Astrocyte of the spinal cord (primary cell): ENCODE measurements at places on chromosomes 11 and 22.
A peak's percentile ranks its signal among the peaks of the same experiment; 100 is the strongest.

GRCh38 chr11:83557653-83558052 lies 271.5 kb upstream of the CCDC90B start:
- DNase-seq: no peak

DNA sequence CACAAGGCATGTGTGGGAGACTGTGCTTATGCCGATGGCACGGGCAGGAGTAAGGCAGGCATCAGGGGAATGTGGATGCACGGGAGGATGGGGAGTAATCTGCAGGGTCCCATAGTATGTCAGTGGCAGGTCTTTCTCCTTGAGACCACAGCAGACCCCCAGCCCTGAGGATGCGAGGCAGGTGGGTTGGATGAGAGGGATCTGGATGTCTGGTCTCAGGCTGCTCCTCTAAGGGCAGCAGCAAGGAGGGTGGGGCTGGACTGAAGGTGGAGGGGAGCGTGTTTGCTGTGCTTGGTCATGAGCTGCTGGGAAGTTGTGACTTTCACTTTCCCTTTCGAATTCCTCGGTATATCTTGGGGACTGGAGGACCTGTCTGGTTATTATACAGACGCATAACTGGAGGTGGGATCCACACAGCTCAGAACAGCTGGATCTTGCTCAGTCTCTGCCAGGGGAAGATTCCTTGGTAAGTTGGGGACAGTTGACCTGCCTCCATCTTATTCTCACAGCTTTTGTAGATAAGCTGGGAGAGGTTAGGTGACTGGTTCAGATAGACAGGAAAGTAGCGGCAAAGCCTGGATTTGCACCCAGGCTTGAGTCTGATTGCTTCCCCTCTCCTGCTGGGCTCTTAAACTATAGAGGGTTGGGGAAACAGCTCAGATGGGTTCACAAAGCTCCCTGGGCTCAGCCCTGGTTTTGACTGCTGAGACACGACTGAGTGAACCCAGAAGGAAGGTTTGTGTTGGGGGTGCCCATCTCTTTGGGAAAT lies at the start of gene APOL1:
Gene APOL1, plus strand, starts transcription at position 380 of the 769 bp plus-strand sequence. CDS start 1,823 bp downstream, outside the sequence.
- no peak for DNase-seq

DNA sequence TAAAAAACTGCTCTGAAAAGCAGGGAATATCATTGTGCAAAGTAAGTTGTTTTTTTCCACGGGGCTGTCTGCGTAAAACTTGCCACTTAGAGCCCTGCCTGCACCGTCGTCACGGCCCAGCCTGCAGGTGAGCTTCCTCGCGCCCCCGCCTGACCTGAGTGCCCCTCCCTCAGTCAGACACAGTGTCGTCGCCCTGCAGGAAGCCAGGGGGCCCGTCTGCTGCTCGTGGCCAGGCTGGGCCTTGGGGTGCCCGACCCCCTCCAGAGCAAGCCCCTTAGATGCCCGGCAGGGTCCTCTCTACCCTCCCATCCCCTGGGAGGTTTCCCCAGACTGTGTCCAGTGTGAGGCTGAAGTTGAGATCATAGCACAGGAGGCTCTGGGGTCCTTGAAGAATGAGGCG lies 31.6 kb downstream of the SBF1 start:
- no peak for DNase-seq

DNA sequence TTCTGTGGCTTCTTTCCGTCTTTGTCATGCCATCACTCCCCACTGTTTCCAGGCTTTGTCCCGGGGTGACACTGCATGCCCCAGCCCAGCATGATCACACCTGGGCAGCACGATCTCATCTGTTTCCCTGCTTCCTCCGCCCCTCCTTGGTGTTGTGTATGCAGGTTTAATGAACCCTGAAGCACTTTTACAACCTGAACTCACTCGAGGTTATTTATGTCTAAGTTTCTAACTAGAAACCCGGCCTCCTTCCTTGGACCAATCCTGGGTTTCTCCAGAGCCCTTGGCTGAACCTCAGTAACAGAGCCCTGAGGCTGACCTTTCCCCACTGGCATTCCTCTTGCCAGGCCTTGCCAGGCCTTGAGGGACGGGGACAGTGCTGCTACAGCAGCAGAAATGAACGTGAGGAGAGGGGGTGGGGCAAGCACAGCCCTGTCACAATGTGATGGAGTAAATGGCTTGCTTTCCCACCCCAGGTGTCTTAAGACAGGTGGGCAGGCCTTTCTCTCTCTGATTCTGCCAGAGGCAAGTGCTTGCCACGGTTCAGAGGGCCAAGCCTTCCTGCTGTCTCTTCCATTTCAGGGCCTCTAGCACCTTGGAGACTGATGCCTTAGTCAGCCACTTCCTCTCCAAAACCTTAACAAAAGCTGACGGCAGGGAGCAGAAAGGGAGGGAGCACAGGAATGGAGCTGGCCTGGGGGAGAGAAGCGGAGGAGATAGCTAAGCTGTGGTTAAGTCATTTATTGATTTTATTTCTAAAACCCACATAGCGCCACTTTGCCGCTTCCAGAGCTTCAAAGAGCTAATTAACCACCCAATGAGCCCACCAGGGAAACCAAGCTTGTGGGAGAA lies 3.1 kb upstream of the PYGM start:
- peak; percentile 88 for DNase-seq

GRCh38 chr22:20571531-20572007 lies 64.2 kb downstream of the MED15 start:
- no peak for DNase-seq

GRCh38 chr11:78996007-78996406 lies 421.3 kb upstream of the NARS2 start:
- DNase-seq: no peak

GRCh38 chr22:27179161-27179560 lies 521.8 kb downstream of the MIAT start:
- no peak for DNase-seq

GRCh38 chr22:42281284-42281683 lies 10.8 kb upstream of the TCF20 start:
- no peak for DNase-seq

GRCh38 chr11:23856654-23857053 lies 640.2 kb upstream of the LUZP2 start:
- peak; percentile 7 for DNase-seq

DNA sequence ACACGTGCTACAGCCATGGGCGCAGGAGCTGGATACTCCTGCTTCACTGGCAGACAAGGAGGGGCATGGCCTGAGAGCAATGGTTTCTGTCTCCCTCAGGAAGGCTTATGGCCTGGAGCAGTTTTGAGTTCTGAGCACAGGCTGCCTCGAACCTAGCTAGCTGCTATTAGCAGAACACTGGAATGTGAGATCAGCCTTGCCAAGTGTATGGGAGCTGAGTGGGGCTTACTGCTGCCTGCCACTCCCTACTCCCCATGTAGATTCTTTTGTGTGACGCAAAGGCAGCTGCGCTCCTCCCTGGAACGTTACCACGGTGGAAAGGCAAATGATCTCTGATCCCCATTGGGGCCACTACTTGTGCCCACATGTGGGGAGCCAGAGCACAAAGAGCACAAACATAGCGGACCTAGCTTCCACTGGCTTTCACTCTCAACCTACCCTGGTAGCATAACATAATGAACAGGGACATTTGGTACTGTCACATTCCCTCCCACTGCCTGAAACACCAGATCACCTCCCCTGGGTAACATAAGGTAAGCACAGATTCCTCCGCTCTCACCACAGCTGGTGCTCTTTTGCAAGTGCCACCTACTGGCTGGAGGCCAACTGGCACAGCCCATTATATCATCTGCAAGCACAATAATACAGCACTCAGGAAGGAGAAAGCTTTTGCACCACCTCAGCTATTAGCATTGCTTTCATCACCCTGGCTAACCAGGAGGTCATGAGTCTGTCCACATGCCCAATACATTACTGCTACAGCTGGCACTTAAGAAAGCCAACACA lies 84.6 kb upstream of the GUCY1A2 start:
- no peak for DNase-seq

DNA sequence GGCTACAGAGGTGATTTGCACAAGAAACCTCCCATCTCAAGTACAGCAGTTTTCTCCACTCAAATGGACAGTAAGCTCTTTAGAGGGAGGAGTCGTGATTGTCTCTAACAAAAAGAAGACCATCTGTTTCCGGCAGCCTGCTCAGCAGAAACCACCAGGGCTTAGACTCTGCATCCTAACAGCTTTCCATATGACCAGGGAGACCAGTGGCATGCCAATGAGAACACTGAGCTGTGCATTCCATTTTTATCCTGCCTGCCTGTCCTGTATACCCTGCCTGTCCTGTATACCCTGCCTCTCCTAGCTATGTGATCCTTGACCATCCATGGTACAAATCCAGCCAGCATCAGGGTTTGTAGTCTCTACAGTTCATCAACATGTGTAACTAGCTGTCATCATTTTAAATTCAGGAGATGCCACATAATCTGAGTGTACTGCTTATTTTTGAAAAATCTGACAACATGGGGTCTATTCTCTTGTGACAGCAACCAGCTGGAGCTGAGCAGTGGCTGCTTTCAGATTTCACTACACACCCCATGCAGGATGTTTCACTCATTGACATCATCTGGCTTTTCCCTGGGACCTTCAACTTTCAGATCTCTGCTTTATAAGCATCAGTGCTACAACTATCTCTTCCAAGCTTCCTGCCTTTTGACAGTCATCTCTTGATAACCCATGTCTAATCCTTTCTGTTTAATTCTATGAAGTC lies 50.5 kb upstream of the POU2AF2 start:
- no peak for DNase-seq

- DNase-seq: peak; percentile 17
These were observed 5.7 kb downstream of the UPK3A start for GRCh38 chr22:45290410-45290936.

GRCh38 chr11:111069066-111069465 lies 176.5 kb upstream of the POU2AF2 start:
- DNase-seq: peak; percentile 86

- DNase-seq: no peak
These were observed 600.1 kb downstream of the INSC start for GRCh38 chr11:15714641-15715399.

- DNase-seq: no peak
These were observed 36.5 kb upstream of the DNAJB13 start for GRCh38 chr11:73914284-73914683.

- no peak for DNase-seq
These were observed 284.8 kb downstream of the TENM4 start for GRCh38 chr11:79156031-79156430.

DNA sequence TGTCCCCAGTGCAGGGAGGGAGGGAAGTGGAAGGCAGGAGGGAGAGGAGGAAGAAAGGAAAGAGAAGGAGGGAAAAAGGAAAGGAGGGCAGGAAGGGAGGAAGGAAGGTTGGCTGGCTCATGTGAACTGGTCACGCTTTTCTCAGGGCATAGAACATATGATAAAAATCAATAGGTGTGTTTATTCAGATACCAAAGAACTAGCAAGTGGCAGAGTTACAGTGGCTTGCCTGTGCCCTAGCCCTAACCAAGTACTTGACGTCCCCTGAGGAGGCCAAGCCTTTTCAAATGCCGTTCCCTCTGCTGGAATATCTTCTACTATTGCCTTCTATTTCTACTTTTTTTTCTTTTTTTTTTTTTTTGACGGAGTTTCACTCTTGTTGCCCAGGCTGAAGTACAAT lies 33.5 kb downstream of the CHRDL2 start:
- no peak for DNase-seq

DNA sequence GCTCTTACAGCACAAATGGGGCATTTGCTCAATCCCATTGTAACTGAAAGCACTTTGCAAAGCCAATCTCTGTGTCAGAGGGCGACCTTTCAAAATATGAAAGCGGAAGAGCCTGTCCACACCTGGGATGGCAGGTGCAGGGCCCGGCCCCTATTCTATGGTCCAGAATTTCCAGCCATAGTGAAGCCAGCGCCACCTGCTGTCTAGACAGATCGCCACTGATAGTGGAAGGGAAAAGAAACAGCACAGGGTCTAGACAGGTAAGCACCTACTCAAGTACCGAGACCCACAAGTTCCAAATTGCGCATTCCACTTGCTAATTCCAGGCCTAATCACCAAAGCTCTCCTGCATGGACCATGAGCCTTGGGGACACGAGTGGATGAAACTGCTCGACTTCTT lies 141.4 kb downstream of the NTM start:
- no peak for DNase-seq

GRCh38 chr11:21472261-21472660 lies 720.6 kb upstream of the ANO5 start:
- DNase-seq: no peak

DNA sequence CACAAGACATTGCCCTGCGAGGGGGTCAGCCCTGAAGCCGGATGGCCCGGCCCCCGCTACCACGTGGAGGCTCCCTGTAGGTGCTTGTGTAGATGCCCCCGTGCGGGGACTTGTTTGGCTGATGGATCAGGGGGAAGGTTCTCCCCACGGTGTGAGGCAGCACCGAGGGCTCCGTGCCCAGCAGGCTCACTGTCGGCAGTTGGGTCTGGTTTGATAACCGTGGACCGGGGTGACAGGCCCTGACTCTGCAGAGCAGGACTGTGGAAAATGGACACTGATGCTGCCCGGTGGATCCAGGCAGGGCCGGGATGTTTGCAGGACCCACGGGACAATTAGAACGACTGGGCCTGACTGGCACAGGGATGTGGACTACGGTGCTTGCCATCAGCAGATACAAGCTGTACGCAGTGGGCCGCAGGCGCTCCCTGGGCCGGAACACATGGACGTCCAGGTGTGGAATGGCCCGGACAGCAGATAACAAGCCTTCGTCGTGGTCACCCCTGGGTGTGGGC lies 19.0 kb downstream of the KCNQ1 start:
- no peak for DNase-seq

- no peak for DNase-seq
These were observed 109.6 kb downstream of the SGSM3 start for GRCh38 chr22:40479887-40480538.

DNA sequence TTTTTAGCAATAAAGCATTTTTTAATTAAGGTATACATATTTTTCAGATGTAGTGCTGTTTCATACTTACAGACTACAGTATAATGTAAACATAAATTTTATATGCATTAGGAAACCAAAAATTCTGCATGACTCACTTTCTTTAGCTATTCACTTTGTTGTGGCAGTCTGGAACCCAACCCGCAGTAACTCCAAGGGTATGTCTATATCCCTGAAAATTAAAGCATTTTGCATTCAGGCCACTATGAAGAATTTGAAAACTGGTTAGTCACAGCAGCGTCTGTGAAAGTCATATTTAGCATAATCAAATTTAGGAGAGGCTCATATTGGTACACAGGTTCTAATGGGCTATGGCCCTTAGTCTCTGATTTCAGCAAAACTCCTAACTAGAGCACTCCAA lies 46.8 kb downstream of the BBOX1 start:
- peak; percentile 53 for DNase-seq

- DNase-seq: no peak
These were observed 354.8 kb downstream of the ETS1 start for GRCh38 chr11:128232588-128232987.

- DNase-seq: no peak
These were observed 29.7 kb downstream of the POU2AF3 start for GRCh38 chr11:111327908-111328624.

- no peak for DNase-seq
These were observed 1.5 kb downstream of the MAP6 start for GRCh38 chr11:75667255-75667830.
